Stimulated activated CD4-positive, alpha-beta T cell treated with anti-CD3 and anti-CD28 coated beads, Interleukin-1b, Interleukin-23, amount 100 ng/mL, for 1 hour (primary cell): ENCODE measurements at places on chromosomes 7 and 10.

DNA sequence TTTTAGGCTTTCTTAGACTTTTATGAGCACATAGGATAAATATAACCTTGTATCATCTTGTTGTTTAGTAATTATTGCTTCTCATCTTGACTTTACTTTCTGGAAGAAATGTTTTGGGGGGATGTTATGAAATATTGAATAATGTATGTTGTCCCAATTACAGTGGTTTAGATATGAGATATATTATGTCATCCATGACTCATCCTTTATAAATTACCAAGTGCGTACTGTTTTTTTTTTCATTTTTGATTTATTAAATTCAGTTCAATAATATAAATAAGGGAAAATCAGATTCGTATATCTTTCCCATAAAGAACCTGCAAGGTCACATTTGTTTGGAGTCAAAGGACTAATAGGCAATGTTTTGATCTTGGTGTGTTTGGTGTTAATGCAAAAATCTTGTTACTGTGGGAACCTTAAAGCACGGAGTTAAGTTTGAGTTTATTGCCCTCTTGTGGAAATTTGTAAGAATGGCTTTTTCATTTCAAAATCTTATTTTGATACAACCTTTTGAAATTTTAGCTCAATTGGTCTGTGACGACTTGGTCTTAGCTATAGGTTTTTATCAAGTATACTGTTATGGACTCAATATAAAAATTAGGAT is 108.6 kb downstream of the SRI start:
- no peak for DNase-seq

- DNase-seq: no peak
Observed at GRCh38 chr10:21238717-21239116, 286.8 kb downstream of the SKIDA1 start.

- no peak for DNase-seq
Observed at GRCh38 chr10:93417266-93417665, 64.9 kb downstream of the MYOF start.

GRCh38 chr10:68079434-68079833 is 4.4 kb upstream of the HERC4 start:
- no peak for DNase-seq

DNA sequence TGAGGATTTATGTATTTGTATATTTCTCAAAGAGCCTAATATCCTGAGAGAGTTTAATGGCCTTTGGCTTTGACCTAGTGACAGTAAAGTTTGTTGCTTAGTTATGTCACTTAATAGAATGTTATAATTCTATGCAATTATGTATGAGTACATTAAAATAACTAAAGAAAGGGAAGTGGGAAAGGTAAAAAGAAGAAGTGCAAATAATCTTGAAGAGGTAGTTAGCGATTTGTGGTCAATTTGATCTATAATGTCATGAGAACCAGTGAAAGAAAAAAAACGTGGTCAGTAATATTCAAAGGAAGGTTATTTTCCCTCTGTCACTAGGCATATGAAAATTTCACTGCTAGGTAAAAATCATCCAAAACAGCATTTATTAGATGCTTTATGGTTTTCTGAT is 143.4 kb upstream of the LSM8 start:
- no peak for DNase-seq

DNA sequence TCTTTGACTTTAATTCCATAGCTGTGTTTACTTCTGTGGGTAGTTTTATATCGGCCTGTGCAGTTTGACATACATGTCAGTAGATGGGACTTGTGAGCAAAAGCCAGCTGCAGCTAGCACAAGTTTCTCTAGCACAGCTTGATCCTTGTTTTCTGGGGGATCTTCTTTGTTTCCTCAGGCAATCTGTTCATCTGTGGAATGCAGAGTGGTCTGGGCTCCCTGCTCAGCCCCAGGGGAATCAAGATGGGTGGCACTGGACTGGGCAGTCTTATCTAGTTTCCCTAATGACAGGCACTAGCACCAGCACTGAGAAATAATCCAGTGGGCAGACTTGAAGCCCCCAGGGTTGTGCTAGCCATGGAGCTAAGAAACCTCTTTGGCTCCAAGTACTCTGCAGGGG is 40.8 kb downstream of the CYP2C19 start:
- DNase-seq: no peak

GRCh38 chr7:95545673-95546072 is 50.6 kb downstream of the PDK4 start:
- no peak for DNase-seq

- no peak for DNase-seq
Observed at GRCh38 chr10:127928021-127928806, 21.3 kb downstream of the PTPRE start.

DNA sequence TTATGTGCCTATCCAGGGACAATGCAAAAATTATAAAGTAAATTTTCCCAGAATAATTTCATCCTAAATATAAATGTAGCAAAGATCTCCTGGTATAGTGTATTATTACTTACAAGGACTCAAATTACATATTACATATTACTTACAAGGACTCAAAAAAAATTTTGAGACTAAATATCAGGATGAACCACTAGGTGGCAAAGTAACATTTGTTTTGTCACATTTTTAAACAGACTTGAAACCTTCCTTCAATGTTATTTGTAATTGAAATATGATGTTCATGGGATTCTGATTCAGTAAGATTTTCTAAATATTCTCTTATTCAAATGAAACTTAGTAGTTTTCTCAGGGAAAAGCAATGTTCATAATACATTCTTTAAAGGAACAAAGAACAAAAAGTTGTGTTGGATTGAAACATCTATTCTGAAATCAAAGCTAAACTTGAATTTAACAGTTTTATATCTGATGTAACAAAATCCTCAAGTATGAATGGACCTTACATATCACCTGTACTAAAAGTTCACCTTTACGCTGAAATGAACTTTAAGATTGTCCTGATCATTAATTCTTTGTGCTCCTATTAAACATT is 74.3 kb upstream of the GNAI1 start:
- DNase-seq: no peak

DNA sequence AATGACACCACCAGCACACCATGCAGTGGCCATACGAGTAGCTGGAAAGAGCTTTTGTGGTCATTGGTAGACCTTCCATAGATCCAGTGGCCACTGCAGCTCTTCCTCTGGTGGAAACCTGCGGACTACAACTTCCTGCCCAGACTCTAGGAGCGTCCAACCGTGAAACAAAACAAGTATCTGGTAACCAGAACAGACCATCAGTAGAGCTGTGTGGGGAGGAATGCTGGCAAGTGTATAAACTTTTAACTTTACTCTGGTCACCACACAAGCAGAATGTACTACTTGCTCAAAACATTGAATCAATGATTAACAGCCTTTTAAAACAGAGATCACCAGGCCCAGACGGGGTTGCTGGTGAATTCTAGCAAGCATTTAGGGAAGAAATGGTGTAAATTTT is 154.7 kb upstream of the DGKB start:
- no peak for DNase-seq

GRCh38 chr7:135761751-135762488 is 13.3 kb upstream of the FAM180A start:
- no peak for DNase-seq

- no peak for DNase-seq
Observed at GRCh38 chr7:97401398-97401797, 283.9 kb downstream of the SDHAF3 start.

DNA sequence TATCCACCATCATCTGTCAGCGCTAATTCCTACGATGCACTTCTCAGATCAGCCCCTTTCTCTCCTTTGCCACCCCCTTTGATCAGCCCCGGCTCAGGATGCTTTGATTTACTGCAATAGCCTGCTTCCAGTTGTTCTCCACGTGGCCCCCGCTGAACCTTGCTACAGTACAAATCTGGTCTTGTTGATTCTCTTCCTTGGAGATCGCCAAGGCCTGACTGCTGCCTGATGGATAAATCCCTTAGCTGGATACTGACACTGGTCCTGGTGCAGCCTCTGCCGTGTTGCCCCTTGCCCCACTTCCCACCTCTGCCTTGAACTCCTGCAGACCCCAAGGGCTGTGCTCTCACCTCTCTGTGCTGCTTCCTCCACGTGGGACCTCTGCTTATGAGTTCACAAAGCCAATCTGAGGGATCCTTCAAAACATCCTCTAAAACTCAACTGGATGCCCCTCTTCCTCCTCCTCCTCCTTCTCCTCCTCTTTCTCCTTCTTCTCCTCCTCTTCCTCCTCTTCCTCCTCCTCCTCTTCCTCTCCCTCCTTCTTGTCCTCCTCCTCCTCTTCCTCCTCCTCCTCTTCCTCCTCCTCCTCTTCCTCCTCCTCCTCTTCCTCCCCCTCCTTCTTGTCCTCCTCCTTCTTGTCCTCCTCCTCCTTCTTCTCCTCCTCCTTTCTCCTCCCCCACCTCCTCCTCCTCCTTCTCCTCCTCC is 15.3 kb downstream of the PLXNA4 start:
- DNase-seq: no peak

GRCh38 chr10:33869028-33869427 is 534.6 kb upstream of the NRP1 start:
- DNase-seq: no peak

DNA sequence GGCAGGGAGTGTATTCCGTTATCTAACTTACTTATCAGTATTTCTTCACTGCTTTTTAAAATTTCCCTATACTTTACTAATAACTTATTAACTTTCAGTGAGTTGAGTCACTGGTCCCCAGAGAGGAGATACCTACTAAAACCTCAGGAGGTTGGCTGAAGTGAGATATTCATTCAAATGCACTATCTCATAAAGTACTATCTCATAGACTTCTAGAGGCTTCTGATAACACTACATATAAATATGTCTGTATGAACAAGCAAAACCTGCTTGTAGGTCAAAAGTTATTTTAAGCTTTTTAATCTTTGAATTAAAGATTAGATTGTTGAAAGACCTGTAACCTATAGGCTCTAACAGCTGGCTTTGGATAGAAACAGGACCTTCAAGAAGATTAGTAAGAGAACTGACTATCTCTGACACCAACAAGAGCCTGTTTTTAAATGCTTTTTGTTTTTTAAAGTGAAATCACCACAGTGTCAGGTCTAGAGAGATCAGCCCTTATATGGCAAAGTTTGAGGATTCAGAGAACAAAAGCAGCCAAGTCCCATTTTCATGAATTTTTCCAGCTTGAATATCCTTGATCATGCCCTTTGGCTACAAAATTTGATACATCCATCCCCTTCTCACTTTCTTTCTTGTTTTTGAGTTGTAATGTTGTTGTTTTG is 242.2 kb downstream of the ARL4A start:
- no peak for DNase-seq

DNA sequence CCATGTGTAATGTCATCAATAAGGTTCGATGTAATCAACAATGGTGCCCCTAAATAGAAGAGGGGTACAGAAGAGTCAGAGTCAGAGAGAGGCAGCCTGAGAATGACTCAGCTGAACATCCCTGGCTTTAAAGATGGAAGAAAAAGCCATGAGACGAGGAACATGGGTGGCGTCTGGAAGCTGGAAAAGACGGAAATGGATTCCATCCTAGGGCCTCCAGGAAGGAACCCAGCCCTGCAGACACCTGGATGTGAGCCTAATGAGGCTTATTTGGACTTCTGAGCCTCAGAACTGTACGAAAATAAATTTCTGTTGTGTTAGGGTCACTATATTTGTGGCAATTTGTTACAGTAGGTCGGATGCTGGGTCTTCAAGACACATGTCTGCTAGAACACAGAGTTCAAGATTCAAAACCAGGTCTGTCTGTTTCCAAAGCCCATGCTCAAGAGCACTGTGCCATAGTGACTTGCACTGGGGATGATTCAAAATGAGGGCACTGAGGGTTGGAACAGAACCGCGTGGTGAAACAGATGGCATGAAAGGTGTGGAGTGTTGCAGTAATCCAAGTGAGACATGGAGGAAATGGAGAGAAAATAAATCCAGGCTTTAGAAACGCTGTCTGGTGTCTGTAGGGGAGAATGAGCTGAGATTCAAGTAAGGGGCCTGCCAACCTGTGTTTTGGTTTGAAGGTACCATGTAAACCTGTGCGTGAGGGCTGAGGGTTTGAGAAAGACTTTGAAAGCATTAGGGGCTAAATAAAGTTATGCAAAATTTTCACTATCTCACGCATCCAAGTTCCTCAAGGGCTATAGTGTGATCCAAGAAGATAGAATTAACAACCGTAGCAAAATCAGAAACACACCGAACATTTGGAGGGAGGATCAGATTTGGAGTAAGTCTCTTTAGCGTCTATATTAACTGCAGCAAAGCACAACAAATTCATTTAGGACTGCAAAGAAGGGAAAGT is 849.1 kb upstream of the AUTS2 start:
- no peak for DNase-seq

DNA sequence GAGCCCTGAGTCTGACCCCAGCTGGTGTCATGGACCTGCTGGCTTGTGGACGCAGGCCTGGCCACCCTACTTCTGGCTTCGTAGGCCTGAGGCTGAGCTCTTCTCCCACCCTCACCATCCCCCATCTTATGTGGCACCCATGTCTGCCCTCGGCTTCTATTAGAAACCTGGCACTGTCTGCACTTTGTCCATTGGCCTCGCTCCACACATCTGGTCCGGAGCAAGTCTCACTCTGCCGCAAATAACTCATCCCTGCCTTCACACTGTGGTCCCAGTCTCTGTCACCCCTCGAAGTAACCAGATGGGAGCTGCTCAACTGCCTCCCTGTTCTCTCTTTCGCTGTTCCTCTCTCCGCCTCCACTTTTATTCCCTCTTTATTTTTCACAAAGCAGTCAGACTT is 78.6 kb downstream of the TRRAP start:
- no peak for DNase-seq

DNA sequence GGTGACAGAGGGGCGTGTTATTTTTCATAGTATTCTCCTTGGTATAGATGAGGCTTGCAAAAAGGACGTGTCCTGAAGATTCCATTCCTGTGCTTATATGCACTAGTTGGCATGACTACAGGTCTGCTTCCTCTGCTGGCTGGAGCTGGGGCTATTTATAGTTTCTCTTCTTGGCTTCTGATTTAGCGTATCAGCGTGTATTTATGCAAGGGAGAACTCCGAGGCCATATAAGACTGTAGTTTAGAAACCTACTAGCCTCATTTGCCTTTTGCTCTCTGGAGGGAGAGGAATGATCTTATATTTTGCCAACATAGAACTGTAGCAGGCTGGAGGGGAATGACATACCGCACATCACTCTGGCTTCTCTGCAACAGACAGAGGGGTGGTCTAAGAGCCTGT is 39.7 kb downstream of the CACNB2 start:
- DNase-seq: no peak

GRCh38 chr7:4738711-4739527 is 36.5 kb upstream of the AP5Z1 start:
- DNase-seq: no peak

- no peak for DNase-seq
Observed at GRCh38 chr10:101394524-101395133, 40.7 kb downstream of the BTRC start.

DNA sequence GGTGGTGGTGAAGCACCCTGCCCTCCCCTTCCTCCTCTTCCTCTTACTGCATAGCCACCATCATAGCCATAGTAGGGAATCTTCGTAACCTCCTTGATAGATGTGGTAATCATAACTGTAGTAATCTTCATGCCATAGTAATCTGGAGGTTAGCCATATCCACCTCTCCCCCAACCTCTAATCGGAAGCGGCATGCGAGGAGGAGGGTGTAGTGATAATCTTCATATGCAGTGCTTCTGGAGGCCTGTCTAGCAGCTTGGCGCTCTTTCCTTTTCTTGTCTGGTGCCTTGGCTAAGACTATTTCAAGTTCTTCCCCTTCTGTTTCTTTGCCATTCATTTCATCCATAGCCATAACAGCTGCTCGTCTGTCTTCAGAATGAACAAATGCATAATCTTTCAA is 90.9 kb downstream of the MLLT10 start:
- no peak for DNase-seq

- no peak for DNase-seq
Observed at GRCh38 chr10:1968257-1969033, 231.1 kb upstream of the ADARB2 start.
